ENCODE measurements at places on chromosomes 4 and X.

DNA sequence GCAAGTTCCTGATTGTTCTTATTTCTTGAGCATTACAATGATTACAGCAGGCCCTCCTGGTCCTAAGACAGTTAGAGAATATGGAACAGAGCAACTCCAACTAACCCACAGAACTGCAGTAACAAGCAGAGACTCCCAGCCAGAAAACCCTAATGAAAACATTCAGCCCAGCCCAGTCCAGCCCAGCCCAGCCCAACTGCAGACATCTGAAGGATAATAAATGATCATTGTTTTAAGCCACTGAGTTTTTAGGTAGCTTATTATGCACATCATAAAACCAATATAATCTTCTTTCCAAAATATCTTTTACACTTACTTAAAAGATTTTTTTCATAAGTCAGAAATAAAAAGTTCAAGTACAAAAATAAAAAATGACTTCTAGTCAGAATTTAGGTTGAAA lies 51.3 kb downstream of the SPOCK3 start:
- no peak for DNase-seq

GRCh38 chr4:61199873-61200186 lies 296 bp upstream of the ADGRL3 start:
- no peak for DNase-seq

DNA sequence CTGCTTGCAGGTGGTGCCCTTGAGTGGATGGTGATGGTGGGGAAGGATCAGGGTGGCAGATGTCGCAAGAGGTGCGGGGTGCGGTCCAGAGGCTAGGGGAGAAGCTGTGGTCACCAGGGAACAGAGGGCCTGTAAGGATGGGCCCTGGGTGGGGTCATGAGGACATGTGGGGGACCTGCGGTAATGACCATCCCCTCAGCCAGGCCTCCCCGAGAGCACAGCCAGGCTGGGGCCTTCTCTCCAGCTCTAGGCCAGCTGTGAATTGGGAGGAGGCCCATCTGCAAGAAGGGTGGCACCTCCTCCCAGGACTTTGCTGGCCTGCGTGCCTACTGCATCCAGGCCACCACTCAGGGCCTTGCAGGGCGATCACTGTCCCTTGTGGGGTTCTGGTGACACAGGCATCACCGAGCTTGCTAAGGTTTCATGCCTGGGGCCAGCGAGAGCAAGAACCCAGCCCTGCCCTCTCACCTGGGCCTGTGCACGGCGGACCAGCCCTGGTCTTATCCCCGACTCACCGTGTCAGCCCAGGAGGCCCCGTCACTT lies 34.1 kb upstream of the MXD4 start:
- peak; percentile 17 for DNase-seq

DNA sequence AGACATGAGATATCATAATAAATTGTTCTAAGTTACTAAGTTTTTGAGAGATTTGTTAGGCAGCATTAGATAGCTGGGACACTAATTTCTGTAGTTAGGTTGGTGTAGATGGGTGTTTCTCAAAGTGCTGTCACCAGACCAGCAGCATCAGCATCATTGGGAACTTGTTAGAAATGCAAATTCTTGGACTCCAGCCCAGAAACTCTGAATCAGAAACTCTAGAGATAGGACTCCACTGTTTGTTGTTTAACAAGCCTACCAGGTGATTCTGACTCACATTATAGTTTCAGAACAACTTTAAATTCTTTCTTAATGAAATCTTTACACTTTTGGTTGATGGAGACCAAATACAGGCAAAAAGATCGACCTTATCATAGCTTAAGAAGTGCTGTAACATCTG lies 173.7 kb downstream of the PABPC4L start:
- DNase-seq: no peak

GRCh38 chr4:165620913-165621312 lies 242.1 kb downstream of the CPE start:
- DNase-seq: no peak

GRCh38 chrX:153343674-153344073 lies 9.7 kb downstream of the ZNF275 start:
- DNase-seq: no peak

DNA sequence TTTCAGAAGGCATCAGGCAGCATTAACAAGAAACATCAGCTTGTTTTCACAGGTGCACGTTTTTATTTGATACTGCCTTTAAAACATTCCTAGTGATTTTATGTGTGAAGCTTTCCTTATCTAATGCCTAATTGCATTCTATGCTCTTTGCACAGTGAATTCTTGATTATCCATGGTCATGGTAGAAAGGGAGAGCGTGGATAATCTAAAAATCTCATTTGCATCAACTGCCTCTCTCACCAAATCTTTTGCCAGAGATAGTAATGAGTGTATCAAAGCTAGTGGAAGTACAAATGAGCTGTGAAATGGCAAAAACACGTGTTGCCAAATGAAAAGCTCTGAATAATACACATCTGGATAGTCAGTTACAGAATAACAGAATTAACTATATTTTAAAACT lies 170.5 kb downstream of the NAA11 start:
- no peak for DNase-seq

DNA sequence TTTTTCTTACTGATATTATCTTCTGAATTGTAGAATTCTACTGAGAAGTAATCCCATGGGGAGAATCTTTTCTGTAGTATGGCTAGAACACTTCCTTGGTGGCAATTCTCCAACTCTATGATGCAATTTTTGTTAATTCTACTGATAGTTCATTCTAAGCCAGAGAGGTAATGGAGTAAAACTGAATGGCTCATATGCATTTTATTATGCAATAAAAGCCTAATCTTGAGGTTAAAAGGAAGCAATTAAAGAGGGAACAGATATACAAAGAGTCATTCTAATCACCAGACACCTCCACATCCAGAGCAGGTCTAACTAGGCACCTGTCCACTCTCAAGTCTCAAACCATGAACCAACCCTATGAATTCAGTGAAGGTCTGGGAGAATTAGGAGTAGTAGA lies 9.7 kb downstream of the RAP2C start:
- DNase-seq: no peak

DNA sequence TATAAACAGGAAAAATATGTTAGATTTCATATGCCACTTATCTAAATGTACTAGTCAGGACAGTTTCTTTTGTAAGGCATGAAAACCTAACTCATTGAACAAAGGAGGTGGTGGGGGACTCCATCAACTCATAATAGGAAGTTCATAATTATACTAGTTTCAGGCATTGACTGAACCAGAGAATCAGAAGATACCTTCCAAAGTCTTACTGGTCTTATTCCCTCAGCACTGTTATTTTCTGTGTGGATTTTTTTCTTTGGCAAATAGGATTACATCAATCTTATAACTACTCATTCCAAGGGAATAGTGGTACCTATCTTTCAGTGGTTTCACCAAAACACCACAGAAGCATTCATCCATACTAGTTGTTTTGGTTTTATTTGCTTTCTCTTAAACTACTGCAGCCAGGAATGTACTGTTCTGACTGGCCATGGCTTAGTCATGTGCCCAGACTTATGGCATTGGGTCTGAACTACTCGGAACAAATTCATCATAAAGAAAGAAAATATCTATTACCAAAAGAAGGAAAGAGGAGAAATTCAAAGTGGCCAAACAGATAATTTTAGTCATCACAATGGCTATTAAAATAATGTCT lies 273.9 kb downstream of the ARAP2 start:
- no peak for DNase-seq

- no peak for DNase-seq
These were observed 94.5 kb downstream of the ANXA3 start for GRCh38 chr4:78645853-78646757.

- DNase-seq: no peak
These were observed 148.8 kb downstream of the PJA1 start for GRCh38 chrX:69016293-69016941.

DNA sequence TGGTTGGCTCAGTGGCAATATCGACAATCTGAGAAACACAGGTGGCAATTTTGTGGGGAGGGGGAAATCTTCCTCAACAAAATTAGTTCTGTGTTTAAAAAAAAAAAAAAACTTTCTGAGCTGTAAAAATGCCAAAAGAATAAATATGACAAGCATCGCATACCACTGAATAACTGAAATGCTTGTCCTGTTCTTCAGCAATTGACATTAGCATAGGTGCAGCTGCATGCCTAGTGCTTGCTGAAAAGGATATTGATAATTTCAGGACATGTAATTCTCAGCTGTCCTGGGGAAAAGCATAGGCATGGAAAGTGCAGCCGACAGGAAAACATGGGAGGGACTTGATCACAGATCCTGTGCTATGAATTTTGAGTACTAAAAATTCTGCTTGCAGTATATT lies 147.2 kb downstream of the SOWAHB start:
- no peak for DNase-seq

DNA sequence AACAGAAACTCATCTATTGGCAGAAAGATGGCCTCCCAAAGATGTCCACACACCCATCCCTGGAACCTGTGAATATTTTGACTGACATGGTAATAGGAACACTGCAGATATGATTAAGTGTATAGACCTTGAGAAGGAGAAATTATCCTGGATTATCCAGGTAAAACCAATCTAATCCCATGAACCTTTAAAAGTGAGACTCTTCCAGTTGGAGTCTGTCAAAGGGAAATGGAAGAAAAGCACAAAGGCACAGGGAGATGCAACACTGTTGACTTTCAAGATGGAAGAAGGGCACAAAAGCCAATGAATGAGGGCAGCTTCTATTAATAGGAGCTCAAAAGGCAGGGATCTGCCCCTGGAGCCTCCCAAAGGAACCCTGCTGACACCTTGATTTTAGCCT lies 83.0 kb downstream of the AMELX start:
- DNase-seq: no peak

- peak; percentile 42 for DNase-seq
These were observed 566 bp downstream of the CORIN start for GRCh38 chr4:47837094-47837907.

DNA sequence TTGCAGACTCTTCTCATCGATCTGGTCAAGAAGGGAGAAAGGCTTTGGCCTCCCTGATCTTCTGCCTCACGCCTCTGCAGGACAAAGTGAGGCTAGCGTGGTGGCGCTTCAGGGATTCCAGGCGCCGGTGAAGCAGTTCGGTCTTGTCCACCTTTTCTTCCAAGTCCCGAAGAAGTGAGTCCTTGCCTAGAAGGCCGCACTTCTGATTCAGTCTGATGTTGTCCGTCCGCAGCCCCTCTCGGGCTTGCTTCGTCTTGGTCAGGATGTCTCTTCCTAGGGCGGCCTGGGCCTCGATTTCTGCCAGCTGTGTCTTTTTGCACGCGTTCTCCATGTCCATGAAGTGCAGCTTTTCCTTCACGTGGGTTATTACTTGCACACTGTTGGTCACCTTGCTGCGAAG lies 1.9 kb upstream of the TADA2B start:
- DNase-seq: no peak

DNA sequence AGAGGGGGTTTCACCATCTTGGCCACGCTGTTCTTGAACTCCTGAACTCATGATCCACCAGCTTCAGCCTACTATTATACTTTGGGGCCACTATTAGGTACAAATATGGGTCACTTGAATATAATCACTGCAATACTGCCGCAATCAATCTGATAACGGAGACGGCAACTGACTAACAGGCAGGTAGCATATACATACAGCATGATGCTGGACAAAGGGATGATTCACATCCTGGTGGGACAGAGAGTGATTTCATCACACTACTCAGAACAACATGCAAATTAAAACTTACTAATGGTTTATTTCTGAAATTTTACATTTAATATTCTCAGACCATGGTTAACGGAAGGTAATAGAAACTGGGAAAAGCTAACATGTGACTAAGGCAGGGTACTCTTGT lies 10.9 kb downstream of the LRBA start:
- DNase-seq: no peak

DNA sequence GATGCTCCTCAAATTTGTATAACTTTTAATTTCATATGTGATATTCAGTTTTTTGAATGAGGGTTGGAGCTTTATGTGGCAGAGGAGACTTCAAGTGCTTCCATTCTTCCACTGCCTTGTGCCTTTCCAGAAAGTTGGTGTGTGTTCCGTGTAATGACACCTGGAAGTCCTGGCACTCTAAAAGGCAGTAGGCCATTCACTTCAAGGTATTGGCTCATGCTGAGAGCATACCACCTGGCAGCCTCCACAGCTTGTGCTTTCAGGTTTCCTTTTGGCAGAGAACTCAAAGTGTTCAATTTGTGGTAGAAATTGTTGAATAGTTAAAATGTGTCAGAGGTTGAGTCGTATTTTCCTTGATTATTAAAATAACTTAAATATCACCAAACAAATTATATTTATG lies 49.6 kb downstream of the GRIA2 start:
- DNase-seq: no peak

DNA sequence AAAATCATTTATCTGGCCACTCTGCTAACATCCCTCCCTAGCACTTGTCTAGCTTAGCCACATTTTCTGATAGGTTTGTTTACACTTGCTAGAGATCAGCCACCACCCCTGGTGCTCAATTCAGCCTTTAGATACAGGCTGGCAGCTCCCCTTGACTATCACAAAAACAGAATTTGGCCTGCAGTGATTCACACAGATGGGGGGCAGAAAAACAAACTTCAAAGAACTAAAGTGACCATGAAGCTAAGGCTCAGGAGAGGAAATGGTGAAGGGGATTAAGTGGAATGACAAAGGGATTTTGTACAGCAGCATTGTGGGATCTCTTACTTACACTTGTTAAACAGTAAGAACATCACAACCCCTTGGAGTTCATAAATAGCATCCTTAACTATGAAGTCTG lies 1718.0 kb upstream of the PCDH7 start:
- no peak for DNase-seq

GRCh38 chr4:24999392-25000089 lies 31.2 kb downstream of the LGI2 start:
- DNase-seq: no peak

DNA sequence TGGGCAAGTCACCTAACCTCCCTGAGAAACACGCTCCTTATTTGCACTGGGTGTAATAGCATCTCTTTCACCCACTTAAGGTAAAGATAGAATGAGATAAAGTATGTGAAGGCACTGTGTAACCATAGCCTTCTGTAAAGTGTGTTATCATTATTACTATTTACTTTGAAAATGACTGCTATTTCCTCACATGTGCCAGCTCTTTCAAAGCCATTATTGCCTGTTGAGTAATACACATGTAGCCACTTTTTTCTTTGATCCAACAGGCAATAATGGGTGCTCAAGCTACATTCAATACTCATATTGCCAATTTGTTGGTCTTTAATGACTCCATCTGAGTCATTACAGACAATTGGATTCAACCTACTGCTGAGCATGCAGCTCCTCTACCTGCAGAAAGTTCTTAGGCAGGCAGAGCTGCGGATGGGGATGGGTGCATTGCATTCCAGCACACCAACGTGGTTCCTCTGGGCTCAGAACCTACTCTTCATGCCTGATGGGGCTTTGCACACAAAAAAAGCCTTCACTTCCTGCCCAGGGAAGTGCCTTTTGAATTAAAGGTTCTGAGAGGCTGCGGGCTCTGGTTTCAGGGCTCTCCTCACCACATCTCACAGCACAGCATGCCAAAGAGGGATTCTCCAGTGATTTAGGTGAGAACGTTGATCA lies 9.7 kb downstream of the PTCHD1 start:
- DNase-seq: no peak

GRCh38 chr4:104032896-104033295 lies 313.1 kb upstream of the TACR3 start:
- DNase-seq: no peak

DNA sequence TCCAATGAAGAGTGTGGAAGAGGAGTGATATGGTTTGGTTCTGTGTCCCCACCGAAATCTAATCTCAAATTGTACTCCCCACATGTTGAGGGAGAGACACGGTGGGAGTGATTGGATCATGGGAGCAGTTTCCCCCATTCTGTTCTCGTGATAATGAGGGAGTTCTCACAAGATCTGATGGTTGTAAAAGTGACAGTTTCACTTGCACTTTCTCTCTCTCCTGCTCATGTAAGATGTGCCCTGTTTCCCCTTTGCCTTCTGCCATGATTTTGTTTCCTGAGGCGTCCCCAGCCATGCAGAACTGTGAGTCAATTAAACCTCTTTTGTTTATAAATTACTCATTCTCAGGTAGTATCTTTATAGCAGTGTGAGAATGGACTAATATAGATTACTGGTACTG lies 39.6 kb downstream of the FAM47C start:
- no peak for DNase-seq
